ENCODE measurements at places on chromosomes 1 and 21.

DNA sequence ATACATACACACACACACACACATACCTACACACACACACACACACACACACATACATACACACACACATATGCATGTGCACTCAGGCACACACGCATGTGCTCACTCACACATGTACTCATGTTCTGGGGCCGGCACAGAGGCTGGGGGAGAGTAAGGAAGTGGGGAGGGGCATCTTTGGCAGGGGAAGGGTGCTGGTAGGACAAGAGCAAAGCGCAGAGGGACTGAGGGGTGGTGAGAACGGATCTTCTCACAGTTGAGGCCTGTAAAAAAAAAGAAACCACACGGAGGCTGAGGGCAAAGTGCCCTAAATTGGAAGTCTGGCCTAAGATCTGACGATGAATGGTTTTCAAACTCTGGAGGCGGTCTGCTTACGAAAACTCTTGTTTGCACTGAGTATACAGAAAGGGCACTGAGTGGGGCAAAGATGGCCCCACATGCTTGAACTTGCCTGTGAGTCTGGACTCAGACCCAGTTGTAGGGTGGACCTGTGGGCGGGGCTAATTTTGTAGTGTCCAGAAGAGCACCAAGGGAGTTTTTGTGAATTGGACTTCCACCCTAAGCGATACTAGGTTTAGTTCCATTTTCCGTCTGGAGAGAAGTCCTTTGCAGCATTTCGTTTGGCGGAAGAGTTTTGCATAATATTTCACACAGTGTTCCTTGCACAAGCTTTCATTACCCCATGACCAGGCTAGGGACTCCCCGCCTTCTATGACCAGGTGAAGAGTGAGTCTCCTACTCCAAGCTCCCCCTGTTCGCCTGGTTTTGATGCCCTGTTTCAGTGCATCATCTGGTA lies 79.3 kb upstream of the LYST start:
- H3K27me3 ChIP-seq = no peaks in the 10 kb centered on the region
- no peak overlapping the region for H3K27ac ChIP-seq
- no peaks in the 10 kb centered on the region for H3K36me3 ChIP-seq
- H3K4me1 ChIP-seq = peaks cover 14% of the 10 kb centered on the region

GRCh38 chr1:147391114-147391513 lies 148.6 kb downstream of the CHD1L start:
- no peak overlapping the region for H3K27ac ChIP-seq
- no peak for DNase-seq
- H3K4me1 ChIP-seq = no peaks in the 10 kb centered on the region
- H3K36me3 ChIP-seq = no peaks in the 10 kb centered on the region
- H3K27me3 ChIP-seq = no peaks in the 10 kb centered on the region
- no peak overlapping the region for H3K4me3 ChIP-seq

GRCh38 chr1:30382496-30382895 lies 340.9 kb downstream of the MATN1 start:
- H3K36me3 ChIP-seq = no peaks in the 10 kb centered on the region
- DNase-seq = no peak
- no peaks in the 10 kb centered on the region for H3K27me3 ChIP-seq
- peaks cover 38% of the 10 kb centered on the region for H3K4me1 ChIP-seq
- no peak overlapping the region for H3K27ac ChIP-seq
- no peak overlapping the region for H3K4me3 ChIP-seq

DNA sequence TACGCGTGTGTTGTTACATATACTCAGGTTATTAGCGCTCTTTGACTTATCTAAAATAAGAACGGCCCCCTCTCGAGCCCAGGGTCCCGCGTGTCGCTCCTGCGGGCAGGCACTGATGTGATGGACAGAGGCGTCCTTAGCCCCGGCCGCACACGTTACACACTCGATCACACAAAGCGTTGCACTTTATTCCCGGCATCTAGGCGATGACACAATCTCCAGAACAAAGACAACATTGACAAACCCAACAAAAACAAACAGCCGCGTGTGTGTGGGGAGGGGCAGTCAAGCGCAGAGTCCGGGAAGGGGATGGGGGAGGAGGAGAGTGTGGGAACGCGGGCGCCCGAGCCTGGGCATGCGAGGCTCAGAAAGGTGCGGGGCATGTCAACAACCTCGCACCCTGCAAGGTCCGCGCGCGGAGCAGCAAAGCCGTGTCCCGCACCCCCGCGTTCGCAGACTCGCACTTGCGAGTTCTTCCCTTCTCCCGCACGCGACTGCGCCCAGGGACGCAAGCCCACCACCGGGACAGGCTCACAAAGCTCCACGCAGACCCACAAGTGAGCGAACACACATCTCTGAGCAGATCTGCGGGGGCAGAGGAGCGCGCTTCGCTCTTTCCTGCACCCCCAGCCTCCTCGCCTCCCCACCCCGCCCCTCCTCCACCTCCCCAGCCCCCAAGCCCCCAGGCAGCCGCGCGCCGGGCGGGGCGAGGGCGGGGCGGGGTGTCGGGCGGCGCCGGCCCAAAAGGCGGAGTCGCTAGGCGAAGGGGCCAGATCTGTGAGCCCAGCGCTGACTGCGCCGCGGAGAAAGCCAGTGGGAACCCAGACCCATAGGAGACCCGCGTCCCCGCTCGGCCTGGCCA lies at the start of gene EFNA1:
Gene EFNA1 (plus strand): TSS at position 772 of the 862 bp plus-strand sequence. CDS start 102 bp downstream, outside the sequence.
- H3K27me3 ChIP-seq = no peaks in the 10 kb centered on the region
- peak within 1 kb of the TSS; percentile 89 for H3K4me3 ChIP-seq
- H3K36me3 ChIP-seq = peaks cover 17% of the 10 kb centered on the region
- peaks cover 64% of the 10 kb centered on the region for H3K4me1 ChIP-seq

DNA sequence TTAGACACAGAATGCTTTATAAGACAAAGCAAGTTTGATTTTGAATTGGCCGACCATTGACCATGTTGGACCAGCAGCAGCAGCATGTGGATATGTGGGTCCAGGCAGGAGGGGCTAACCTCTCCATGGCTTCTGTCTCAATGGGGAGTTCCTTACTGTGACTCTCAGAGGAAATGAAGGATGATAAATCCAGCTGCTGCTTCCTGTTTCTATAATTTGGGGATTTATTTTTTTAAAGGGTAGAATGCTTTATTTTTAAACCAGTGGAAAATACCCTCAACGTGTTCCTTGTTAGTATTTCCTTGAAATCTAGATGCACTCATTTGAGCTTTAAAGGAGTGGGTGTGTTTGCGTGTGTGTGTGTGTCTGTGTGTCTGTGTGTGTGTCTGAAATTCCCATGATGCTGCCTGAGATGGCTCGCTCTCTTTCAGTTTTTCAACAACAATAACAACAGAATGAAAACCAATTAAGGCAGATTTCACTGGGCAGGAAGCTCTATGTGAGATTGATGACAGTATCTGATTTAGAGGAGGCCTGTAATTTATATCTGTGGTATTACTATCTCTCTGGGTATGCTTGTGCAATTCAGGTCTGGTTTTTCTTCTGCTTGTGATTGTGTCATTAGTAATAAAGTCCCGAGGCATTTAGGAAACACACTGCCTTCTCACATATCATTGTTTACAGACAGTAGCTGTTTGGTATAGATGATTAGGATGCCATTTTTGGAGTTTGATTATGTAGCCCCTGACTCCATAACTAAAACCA lies 86.1 kb upstream of the ZNF326 start:
- H3K36me3 ChIP-seq = peaks cover 8% of the 10 kb centered on the region
- peaks cover 30% of the 10 kb centered on the region for H3K4me1 ChIP-seq
- no peak overlapping the region for H3K4me3 ChIP-seq

GRCh38 chr21:27062443-27062842 lies 95.6 kb upstream of the ADAMTS5 start:
- no peaks in the 10 kb centered on the region for H3K27me3 ChIP-seq
- H3K4me3 ChIP-seq = no peak overlapping the region
- H3K4me1 ChIP-seq = peaks cover 8% of the 10 kb centered on the region

GRCh38 chr1:38022810-38023209 lies 10.3 kb downstream of the UTP11 start:
- no peak overlapping the region for H3K4me3 ChIP-seq
- H3K36me3 ChIP-seq = peaks cover 21% of the 10 kb centered on the region
- H3K27ac ChIP-seq = no peak overlapping the region

GRCh38 chr1:228884615-228885566 lies 149.6 kb downstream of the RHOU start:
- no peak for DNase-seq
- H3K27ac ChIP-seq = no peak overlapping the region
- no peaks in the 10 kb centered on the region for H3K4me1 ChIP-seq
- no peak overlapping the region for H3K4me3 ChIP-seq
- H3K36me3 ChIP-seq = no peaks in the 10 kb centered on the region
- peaks cover 5% of the 10 kb centered on the region for H3K27me3 ChIP-seq

GRCh38 chr1:180579961-180580611 lies 21.3 kb downstream of the OVAAL start:
- no peak overlapping the region for H3K4me3 ChIP-seq
- DNase-seq = no peak
- no peaks in the 10 kb centered on the region for H3K27me3 ChIP-seq
- H3K4me1 ChIP-seq = peaks cover 16% of the 10 kb centered on the region

DNA sequence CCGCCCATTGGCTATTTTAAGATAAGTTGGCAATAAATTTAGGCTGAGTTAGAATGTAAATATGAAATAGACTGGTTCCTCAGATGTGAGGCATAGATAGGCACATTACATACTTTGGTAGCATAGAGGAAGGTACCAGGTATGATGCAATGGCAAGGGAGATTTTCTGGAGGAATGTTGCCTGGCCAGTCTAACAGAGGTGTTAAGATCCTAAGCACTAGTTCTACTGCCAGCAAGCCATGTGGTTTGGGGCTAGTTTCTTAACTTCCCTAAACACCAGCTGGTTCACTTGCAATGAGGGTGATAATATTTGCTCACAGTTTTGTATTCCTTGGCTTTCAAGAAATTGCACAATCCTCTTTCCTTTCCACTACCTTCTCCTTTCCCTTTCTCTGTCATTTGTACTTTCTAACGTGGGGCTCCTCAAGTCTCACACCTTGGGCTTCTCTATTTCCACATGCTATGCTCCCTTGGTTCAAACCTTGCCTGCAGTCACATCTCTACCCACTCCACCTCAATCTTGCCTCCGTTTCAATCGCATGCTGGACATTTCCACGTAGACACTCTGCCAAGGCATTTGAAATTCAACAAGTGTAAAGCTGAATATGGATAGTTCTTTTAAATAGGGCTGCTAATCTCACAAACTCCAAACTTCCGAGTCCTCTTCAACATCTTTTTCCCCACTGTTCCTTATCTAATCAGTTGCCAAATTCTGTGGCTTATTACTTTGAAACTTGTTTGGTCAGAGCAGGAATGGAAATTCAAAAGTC lies 4.7 kb upstream of the CD55 start:
- no peaks in the 10 kb centered on the region for H3K36me3 ChIP-seq
- DNase-seq = peak; percentile 61
- peaks cover 32% of the 10 kb centered on the region for H3K4me1 ChIP-seq

- no peak for DNase-seq
- no peak overlapping the region for H3K27ac ChIP-seq
- H3K4me1 ChIP-seq = peaks cover 14% of the 10 kb centered on the region
- no peak overlapping the region for H3K4me3 ChIP-seq
Observed at GRCh38 chr1:232333419-232333767, 296.5 kb downstream of the SIPA1L2 start.

Measured in keratinocyte (primary cell).